ENCODE measurements at places on chromosomes 11 and 22.

GRCh38 chr11:64247729-64248531 lies 1.2 kb upstream of the PPP1R14B start:
- DNase-seq = no peak

DNA sequence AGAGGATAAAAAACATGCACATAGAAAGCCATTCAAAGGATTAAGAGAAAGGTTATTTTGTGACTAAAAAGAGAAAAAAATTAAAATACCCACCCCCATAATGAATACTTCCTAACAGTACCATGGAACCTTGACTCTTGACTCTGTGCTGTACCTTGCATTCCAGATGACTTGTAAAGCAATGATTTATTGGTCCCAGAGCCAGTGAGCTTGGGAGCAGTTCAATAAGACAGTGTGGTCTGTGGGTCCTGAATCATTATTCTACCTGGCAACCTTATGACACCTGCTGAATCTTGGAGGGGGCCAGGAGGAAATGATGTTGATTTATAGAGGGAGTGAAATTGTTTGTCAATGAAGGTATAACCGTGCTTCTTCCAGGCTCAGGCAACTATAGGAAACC lies 34.2 kb upstream of the PAX6 start:
- no peak for DNase-seq

GRCh38 chr11:71456294-71456693 lies 3.3 kb downstream of the NADSYN1 start:
- no peak for DNase-seq

GRCh38 chr11:33761471-33761870 lies 12.8 kb downstream of the FBXO3 start:
- DNase-seq = no peak

GRCh38 chr11:12248330-12248729 lies 129.0 kb upstream of the PARVA start:
- peak; percentile 99 for DNase-seq

GRCh38 chr11:24060125-24060524 lies 436.7 kb upstream of the LUZP2 start:
- no peak for DNase-seq

- no peak for DNase-seq
Observed at GRCh38 chr22:26923531-26923930, 266.1 kb downstream of the MIAT start.

- no peak for DNase-seq
Observed at GRCh38 chr11:117925198-117925925, 3.8 kb downstream of the TMPRSS13 start.

GRCh38 chr11:70504246-70505020 lies 106.1 kb downstream of the CTTN start:
- no peak for DNase-seq

DNA sequence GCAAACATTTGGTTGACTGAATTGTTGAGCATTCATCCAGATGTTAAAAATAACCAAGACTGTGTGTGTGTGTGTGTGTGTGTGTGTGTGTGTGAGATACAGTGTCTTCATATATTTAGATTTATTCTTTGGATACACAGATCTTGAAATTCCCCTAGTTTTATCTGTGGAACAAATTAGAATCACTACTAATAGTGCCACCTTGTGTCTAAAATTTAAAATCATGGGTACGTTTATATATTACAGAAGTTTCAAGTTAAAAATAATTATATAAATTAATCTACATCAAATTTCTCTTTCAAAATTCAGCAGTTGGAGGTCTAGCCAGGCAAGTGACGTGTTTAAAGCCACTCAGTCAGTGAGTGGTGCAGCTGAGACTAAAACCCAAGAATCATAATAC lies 1566.2 kb upstream of the TENM4 start:
- DNase-seq = peak; percentile 7

DNA sequence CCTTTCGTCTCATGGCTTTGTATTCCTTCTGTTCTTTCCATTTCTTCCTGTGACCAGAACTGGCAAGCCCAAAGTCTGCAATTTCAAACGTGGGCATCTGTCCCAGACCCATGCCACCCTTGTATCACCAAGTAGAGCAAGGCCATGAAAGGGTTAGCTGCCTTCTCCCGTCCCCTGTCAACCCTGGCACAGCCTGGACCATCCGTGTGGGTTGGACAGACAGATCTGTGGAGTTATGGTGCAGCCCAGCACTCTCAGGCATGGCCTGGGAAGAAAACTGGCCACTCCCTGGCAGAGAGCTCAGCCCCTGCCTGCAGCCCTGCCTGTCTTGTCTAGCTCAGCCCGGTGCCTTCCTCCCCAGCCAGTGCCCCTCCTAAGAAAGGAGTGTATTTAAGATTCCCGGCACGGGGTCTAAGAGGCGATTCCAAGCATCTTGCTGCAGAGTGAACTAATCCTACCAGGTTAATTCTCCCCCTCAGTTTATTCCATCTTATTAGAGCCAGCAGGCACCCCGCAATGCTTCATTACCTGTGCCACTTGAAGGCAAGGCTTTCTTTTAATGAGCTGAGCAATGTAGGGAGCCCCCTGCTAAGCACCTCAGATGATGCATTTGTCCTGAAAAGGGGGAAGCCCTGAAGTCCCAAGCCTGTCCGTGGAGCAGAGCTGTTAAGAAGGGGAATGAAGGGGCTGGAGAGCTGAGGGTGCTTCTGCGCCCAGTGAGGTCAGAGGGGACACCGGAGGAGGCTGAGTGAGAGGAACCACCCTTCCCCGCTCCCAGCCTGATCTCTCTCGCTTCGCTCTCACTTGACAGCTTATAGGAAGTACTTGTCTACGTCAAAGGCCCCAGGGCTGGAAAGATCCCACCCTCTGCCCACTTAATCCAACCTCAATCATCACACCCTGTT lies 130.6 kb downstream of the SPATA19 start:
- DNase-seq = no peak

- DNase-seq = no peak
Observed at GRCh38 chr22:19961868-19962245, 20.2 kb upstream of the TXNRD2 start.

GRCh38 chr22:37627545-37627944 lies 11.9 kb upstream of the SH3BP1 start:
- DNase-seq = no peak

- peak; percentile 84 for DNase-seq
Observed at GRCh38 chr11:128956401-128957201, 13.9 kb upstream of the TP53AIP1 start.

Data from NCI-H69 (cell line).